Endodermal cell (in vitro differentiated cells): ENCODE measurements at places on chromosomes 5 and 9. TPM values are rescaled to one million over a fixed set of nuclear protein-coding genes. Genes with fewer than 3 reads are reported as not detected.

DNA sequence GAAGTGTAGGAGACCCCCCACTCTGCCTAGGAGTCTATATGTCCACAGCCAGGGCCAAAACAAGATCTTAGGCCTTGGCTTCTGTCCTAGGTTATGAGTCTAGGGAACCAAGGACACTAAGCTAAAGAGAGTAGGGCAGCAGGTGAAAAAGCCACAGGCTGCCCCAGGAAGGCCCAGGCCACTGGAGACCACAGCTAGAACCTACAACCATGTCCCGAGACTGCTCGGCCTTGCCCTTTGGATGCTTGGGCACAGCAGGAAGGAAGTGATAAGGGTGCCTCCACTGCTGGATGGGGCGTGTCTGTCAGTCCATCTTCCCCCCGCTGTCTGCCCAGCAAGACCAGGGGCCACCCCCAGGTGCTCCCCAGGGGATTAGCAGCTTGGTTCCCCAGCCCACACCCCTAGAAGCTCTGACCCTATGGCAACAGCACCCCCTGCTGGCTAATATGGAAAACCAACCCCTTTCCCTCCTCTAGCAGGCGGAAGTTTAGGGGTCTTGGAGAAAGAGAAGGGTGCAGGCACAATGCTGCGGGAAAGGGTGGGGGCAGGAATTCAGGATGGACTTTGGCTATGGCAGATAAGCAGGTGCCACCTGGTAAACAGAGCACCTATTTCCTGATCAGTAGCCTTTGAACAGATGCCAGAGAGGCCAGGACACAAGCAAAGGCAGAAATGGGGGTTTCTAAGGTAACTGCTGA, 10.5 kb upstream of the IRF1 start:
- peak; percentile 85 for DNase-seq

GRCh38 chr9:133534346-133535291, at the start of gene ADAMTSL2:
Gene ADAMTSL2, plus strand, starts transcription at chr9:133534704. Its CDS starts 2,009 bp downstream, at chr9:133536713.
- DNase-seq: peak; percentile 84

- DNase-seq: no peak
Observed at GRCh38 chr5:153437251-153437650, 53.2 kb upstream of the GRIA1 start.

DNA sequence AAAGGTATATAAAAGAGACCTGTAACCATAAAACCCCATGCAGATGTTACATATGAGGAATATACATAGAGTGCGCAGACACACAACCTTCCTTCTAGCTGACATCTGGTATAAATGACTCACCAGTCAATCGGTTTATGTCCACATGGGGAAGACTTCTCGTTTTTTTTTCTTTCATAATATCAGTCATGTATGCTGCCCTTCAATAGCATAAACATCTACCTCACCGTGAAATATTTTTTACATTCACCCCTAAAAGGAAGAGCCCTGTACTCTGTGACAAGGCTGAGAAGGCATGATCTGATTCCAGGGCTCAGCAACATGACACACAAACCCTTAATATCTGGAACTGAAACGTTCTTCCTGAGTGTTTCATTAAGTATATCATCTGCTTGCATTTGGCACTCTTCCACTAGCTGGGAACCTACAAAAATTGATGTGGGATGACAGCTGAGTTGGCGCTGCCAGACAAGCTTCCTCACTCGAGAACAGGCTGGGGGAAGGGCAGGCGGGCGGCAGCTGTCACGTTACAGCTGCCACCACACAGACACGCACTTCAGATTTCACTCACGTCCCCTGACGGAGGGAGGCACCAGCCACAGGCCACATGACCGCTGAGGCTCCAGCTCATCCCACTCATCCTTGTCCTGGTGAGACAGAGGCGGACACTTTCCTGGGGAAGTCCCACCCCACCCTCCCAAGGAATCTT, 74.2 kb downstream of the SHB start:
- DNase-seq: no peak

Gene SPOCK1
- 33.7 and 39.8 TPM in 2 replicates for total RNA-seq

Gene SPATA9
- total RNA-seq: 0.70 and 0.99 TPM in 2 replicates
